ENCODE measurements at places on chromosomes 3 and 15. TPM values are rescaled to one million over a fixed set of nuclear protein-coding genes. Genes with fewer than 3 reads are reported as not detected.
A peak's percentile ranks its signal among the peaks of the same experiment; 100 is the strongest.

Gene CCR2
- not detected for total RNA-seq

- H3K27me3 ChIP-seq: no peaks in the 10 kb centered on the region
- DNase-seq: no peak
Observed at GRCh38 chr15:41804916-41805666, 22.8 kb upstream of the JMJD7 start.

DNA sequence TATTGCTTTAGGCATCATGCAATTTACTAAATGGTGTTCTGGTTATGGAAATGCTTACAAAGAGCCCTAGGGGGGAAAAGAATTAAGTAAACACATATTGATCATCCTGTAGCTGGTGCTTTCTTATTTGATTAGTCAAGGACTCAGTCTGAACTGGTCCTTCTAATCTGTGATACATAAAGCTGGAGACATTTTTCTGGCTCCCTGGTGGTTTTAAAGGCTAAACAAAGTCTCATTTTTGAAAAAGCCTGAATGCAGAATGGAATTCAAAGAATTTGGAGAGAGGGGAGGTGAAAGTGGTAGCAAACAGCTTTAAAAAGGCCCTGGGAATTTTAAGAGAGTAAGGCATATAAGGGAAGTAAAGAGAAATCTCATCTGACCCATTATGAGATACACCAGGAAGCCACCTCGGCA is 149.7 kb downstream of the RBMS3 start:
- H3K4me1 ChIP-seq: peaks cover 9% of the 10 kb centered on the region
- peaks cover 7% of the 10 kb centered on the region for H3K36me3 ChIP-seq
- DNase-seq: peak; percentile 75
- H3K27ac ChIP-seq: peak overlapping the region; percentile 87
- H3K27me3 ChIP-seq: no peaks in the 10 kb centered on the region

DNA sequence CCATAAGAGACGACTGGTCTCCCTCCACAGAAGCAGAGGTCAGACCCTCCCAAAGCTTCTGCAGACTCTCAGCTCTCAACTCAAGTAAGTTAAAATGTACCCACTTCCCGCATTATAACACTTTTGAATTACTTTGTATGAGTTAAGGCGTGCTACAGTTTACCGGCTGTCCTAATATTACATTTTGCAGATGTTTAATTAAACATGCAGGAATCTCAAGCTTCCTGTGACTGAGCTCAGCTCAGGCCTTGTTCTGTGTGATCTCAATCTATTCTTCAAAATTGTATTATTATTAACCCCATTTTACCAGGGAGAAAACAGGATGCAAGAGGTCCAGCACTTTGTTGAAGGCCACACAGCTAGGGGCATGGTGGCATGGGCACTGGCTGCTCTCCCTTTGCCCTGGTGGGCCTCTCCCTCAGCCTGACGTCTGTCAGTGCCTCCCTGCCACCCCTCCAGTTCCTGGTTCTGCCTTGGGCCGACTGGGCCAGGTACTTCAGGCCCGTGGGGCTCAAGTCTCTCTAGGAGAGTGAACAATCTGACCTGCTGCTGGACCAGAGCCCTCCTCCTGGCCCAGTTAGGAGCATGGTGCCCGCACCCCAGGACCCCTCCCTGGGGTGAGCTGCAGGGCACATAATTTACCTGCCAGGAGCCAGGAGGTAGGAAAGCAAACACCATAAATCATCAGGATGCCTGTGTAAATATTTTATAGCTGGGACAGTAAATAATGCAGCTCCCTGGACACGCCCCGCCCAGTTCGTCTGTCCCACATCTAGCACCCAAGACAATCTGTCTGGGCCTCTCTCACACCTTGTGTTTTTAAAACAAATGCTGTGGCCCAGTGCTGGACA is 14.9 kb upstream of the RFT1 start:
- no peaks in the 10 kb centered on the region for H3K27me3 ChIP-seq
- H3K4me1 ChIP-seq: peaks cover 11% of the 10 kb centered on the region
- no peak overlapping the region for H3K27ac ChIP-seq
